ENCODE measurements at places on chromosomes 3 and 15.

- DNase-seq, result no peak
Measured at GRCh38 chr3:139439278-139439677, 37.0 kb downstream of the RBP2 start.

GRCh38 chr15:62126364-62126763, 38.7 kb downstream of the C2CD4B start:
- no peak for DNase-seq

GRCh38 chr3:105199217-105199616, 167.5 kb upstream of the ALCAM start:
- DNase-seq, result no peak

- no peak for DNase-seq
Measured at GRCh38 chr3:138914870-138915502, 32.0 kb downstream of the FOXL2 start.

DNA sequence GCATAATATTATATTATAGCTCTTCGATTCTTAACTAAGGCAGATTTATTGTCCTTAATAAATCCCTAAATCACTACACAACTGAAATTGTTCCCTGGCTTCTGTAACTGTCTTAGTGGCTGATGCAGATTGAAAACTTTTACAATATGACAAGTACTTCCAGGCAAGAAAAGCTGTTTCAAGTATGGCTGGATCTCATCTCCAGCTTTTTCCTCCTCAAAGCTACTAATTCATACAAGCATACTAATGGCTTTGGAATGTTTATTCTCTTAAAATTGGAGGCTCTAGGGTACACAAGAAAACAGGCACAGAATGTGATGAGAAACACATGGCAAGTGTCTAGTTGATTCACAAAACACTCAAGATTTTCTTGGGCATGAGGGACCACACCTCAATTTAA, 351.5 kb upstream of the ICE2 start:
- DNase-seq, result no peak

- DNase-seq, result no peak
Measured at GRCh38 chr15:68408971-68409370, 23.0 kb downstream of the ITGA11 start.

DNA sequence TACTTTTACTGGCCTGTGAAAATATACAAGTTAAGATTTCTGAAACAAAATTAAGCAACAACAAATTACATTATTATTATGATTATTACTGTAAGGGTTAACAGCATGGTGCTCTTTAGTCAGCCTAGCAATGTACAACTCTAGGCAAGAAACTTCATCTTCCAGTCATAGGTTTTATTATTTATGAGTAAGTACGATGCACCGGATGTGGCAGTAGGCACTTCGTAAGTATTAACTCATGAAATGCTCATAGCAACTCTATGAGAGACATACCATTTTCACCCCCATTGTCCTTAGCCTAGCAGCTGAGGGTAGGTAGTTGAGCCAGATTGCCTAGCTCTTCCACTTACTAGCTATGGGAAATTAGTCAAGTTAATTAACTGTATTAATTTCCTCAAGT, 68.0 kb upstream of the PTPRG start:
- no peak for DNase-seq

GRCh38 chr15:89833966-89834365, 19.3 kb upstream of the ANPEP start:
- DNase-seq, result no peak

GRCh38 chr3:152480282-152480953, 211.7 kb downstream of the MBNL1 start:
- no peak for DNase-seq

DNA sequence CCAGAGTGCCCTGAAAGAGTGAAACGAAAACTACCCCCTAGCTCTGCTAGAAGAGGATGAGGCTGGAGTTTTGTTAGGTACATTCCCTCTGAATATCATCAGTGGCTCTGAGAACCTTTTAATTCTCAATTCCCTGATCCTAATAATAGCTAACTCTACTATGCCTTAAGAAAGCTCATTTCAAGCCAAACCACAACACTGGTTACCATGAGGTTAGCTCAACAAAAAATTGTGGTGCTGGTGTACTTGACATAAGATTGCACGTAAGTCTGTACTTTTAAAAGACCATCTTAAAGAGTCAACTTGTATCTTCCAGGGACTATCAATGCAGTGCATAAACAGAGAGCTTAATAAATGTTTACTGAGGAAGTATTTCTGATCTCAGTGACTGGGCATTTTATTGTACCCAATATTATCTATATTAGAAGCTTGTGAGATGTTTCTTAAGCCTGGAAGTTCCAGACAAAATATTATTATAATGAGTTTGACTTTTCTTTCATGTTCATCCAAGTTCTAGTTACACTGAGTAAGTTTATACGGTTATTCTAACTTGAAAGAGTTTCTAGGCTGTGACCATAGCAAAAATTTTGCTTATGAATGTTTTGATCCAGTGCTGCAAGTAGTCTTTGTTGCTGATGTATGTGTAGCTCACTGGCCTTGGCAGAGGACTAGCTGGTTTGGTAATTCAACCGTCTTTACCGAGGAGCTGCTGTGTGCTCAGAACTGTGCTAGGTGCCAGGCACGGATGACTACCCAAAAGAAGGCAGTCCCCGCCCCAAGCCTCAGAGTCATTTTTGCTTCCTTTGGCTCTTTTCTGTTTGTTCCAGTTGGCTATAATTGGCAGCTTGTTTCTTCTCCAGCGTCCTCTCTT, 334.4 kb upstream of the TRIM42 start:
- no peak for DNase-seq

GRCh38 chr15:70156671-70157271, 59.1 kb upstream of the TLE3 start:
- no peak for DNase-seq

DNA sequence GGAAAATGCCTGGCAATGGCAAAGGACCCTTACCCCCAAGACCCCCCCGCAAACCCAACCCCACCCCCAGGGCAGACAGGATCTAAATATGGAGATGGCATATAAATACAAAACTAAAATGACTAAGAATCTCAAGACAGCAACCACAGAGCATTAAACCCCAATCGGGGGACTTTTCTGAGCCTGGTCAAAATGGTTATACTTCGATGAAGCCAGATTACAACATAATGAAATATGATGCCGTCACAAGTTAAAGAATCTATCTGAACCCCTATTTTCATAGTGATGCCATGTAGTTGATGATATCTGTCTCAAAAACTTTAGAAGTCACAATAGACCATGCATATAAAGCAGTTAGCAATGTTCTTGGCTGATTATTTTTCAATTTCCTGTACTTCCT, 223.6 kb downstream of the CGGBP1 start:
- DNase-seq, result no peak

GRCh38 chr15:88702983-88703382, 64.2 kb downstream of the ISG20 start:
- no peak for DNase-seq

DNA sequence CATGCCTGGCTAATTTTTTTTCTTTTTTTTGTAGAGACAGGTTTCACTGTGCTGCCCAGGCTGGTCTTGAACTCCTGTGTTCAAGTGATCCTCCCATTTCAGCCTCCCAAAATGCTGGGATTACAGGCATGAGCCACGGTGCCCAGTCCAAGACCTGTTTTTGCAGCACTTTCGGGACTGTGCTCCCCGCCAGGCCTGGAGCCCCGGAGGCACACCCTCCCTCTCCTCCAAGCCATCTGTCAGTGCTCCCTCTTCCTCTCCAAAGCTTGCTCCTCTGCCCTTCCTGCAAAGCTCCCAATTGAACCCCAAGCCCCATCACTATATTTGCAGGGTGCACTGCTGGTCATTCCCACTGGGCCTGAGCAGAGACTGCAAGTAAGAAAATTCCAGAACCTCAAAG, 98.1 kb downstream of the CORO2B start:
- DNase-seq, result no peak

DNA sequence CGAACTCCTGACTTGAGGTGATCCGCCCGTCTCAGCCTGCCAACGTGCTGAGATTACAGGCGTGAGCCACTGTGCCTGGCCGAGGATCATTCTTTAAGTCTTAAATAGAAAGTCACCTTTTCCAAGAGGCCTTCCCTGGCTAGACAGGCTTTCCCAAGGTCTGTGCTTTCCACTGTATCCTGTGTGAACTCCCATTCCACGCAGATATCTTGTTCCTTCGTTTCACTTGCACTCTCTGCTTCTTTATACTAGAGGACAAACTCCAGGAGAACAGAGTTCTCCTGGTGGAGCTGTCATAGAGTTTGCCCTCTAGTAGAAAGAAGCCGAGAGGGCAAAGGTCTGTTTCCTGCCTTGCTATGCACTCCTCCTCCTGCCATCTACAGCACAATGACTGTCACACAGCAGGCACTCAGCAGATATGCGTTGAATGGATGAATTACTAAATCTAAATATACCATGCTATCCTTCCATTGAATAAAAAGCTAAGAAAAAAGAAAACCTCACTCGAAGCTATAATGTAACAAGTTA, 211.2 kb downstream of the FOXP1 start:
- DNase-seq, result no peak

GRCh38 chr3:13294442-13295351, 125.4 kb downstream of the NUP210 start:
- no peak for DNase-seq

DNA sequence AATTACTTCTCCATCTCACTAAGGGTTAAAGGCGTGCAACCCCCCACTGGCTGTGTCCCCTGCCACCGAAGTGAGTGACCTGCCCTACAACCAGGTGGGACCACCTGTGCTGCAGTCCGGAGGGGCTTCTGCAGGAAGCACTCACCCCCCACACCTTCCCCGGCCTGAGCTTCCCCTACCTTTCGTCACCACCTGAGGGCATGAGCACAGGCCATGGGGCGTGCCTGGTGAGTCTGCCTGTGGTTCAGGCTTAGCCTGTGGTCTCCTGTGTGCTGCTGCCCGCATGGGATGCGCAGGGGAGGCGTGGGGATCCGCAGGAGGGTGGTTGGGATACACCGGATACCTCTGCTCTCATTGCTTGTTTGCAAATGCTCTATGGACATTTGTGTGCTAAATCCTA, 46.0 kb downstream of the KLHL25 start:
- DNase-seq, result no peak

DNA sequence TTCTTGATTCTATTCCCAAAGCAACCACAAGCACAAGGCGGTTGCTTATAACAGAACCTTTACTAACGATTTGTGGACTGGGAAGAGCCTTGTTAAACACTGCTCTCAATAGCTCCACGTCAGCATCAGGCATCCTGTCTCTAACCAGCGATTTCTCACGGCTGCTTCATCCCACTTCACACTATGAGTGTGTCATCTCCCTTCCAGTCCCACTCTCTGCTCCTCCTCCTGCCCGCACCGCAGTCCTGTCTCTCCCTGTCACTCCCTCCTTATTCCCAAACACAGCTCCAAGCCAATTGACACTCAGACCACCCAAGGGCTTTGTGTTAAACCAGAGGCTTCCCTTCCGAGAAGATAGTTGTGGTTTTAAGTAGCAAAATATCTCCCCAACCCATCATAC, 94.8 kb downstream of the ABHD5 start:
- DNase-seq, result no peak

DNA sequence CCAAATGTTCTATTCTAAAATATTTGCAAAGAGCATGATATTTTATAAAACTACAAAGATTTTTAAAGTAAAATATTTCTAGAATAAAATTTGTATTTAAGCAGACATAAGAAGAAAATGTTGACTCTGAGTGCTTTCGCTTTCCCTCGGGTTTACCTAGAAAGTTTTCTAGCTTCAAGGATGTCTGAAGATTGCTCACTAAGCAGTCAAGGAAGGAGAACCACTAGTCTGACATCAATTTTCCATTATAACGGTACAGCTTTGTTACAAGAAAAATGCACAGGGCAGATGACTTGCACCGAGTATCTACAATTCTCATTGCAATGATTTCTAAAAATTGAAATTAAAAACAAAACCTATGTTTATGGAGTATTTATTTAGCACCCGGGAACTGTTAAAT, 14.2 kb downstream of the GPR15 start:
- DNase-seq, result no peak

- no peak for DNase-seq
Measured at GRCh38 chr3:128281461-128282367, 128.4 kb downstream of the EEFSEC start.

DNA sequence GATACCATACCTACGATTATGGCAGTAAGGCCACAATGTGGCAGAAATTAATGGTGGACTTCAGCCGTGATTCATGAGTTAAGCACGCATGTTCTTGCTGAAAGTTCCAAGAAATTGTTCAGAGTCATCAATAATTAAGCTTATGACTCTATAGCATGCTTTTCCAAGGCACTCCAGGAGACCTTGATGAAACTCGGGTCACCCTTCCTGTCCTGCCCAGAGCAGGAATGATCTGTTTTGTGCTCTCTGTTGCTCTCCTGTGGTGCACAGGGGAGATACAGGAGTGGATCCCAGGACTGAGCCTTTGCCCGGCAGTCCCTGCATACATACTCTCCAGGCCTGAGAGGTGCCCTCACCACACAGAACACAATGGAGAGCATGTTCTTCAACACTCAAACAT, 141.6 kb upstream of the SLC2A2 start:
- DNase-seq, result no peak

GRCh38 chr3:50100956-50101845, 12.5 kb downstream of the RBM5 start:
- no peak for DNase-seq

- no peak for DNase-seq
Measured at GRCh38 chr3:5498981-5499380, 311.5 kb downstream of the EDEM1 start.

DNA sequence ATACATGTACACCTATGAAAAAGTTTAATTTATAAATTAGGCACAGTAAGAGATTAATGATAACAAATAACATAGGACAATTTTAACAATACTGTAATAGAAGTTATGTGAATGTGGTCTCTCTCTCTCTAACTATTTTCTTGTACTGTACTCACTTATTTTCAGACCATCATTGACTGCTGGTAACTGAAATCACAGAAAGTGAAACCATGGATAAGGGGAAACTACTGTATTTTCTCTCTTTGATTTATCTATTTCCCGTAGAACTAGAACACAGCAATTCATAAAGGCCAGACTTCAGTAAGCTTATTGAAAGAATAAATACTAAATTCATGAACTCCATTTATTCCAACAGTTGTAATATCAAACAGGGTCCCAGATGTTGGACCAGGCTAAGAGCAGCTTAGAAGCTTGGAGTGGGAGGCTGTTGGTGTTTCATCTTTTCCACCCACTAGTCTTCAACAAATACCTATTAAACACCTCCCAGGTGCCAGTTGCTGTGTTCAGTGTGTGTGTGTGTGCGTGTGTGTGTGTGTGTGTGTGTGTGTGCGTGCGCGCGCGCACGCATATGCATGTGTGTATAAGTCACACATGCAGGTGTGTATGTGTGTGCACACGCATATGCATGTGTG, 235.4 kb downstream of the FOXP1 start:
- no peak for DNase-seq

- DNase-seq, result no peak
Measured at GRCh38 chr3:44021651-44022594, 219.8 kb upstream of the TOPAZ1 start.

All from activated CD8-positive, alpha-beta memory T cell treated with anti-CD3 and anti-CD28 coated beads for 1 hour (primary cell).